Activated CD4-positive, alpha-beta T cell treated with anti-CD3 and anti-CD28 coated beads for 24 hours (primary cell): ENCODE measurements at places on chromosomes 7 and 10.
A peak's percentile ranks its signal among the peaks of the same experiment; 100 is the strongest.

DNA sequence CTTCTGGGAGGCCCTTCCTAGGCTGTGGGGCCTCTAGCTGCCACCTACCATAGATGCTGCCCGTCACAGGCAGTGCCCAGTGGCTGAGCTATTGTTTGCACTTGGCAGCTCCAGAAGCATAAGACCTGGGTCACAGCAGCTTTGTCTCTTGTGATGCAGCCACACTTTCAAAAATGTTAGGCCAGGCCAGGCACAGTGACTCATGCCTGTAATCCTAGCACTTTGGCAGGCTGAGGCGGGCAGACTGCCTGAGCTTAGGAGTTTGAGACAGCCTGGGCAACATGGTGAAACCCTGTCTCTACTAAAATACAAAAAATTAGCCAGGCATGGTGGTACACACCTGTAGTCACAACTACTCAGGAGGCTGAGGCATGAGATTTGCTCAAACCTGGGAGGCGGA is 9.5 kb upstream of the KAZALD1 start:
- no peak for DNase-seq

GRCh38 chr7:38215115-38215514 is 37.1 kb downstream of the STARD3NL start:
- DNase-seq: no peak

DNA sequence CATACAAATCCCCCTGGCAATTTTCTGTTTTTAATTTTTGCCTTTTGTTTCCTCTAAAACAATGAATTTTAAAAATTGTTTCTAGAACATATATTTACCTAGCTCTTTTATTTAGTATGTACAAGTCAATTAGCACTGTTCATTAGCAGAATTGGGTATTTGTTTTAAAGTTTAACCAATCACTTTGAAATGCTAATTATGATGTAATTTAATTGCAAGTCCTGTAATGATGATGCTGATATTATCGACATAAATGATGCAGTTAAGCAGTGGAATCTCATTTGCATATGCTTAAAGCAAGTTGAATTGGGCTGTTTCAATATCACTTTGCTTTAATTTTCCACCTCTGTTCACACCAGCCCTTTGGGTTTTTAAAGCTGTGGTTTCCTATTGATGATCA is 2.7 kb downstream of the FOXP2 start:
- no peak for DNase-seq

GRCh38 chr7:4108951-4109350 is 573.1 kb upstream of the FOXK1 start:
- DNase-seq: no peak

GRCh38 chr7:141649137-141649864 is 52.7 kb downstream of the DENND11 start:
- no peak for DNase-seq

- DNase-seq: no peak
Observed at GRCh38 chr7:140342727-140343514, 55.4 kb downstream of the SLC37A3 start.

DNA sequence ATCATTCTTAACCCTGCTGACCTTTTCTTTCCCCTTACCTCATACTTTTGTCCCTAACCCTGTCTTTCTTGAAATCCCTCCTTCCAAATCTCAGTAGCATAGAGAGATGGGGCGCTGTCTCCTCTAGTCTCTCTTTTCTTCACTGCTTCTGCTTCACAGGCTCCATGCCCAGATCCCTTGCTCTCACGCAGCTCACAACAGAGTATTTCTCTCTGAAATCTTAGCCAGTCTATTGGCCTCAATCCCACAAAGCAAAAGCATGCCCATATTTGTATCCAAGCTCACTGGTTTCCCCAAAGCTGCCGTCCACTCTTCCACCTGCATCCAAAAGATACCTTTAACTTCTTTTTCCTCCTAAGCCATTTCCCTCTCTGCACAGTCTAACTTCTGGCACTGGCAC is 526.8 kb downstream of the PLXDC2 start:
- no peak for DNase-seq

DNA sequence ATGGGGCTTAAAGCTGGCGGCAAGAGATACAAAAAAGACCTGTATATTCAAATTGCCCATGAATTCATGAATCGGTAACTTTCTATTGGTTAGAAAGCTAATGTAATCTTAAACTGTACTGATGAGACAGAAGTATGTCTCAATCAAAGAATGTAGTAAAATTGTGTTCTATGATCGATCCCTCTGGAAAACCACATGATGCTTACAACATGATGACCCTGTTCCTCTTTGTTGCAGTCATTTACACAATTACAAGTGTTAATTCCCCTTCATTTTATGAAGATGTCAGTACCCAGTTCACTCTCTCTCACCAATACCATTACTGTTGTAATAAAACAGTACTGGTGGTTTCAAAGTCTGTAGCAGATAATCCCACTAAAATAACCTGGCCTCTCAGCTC is 10.1 kb downstream of the KIF5B start:
- no peak for DNase-seq

DNA sequence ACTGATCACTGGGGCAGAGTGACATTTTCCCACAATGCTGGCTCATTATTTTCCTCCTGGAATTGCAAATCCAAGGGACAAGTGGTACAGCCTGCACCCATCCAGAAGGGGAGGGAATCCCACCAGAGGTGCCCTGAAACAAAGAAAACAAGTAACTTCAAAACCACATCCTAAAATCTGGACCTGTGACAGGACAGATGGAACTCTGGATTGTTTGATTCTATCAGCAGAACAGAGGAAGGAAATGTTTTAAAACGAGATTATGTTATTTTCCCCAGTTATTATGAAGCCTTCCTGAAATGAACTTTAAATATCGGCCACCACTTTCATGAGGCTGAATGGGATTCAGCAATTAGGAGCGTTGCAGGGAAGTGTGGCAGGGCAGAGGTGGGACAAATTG is 62.2 kb upstream of the ECHDC3 start:
- no peak for DNase-seq

- DNase-seq: no peak
Observed at GRCh38 chr10:95485056-95485844, 75.9 kb downstream of the SORBS1 start.

- DNase-seq: no peak
Observed at GRCh38 chr7:158391141-158391540, 196.5 kb downstream of the PTPRN2 start.

DNA sequence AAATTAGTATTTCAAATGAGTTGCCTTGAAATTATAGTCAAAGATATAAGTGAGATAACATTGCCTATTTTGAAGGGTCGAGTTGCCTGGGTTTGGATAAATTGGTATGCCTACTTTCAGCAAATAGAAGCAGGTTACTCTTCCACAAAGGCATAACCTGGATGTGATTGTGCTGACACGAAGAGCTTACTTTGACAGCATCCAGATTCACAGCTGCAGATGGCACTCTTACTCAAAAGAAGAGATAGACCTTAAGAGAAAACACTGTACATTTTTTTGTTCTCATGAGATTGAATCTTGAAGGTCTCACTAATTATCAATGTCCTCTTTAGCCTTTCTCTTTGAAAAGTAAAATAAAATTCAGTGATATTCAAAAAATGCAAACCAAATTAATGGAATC is 1338.7 kb downstream of the REEP3 start:
- DNase-seq: no peak

- DNase-seq: no peak
Observed at GRCh38 chr7:15123901-15124300, 221.3 kb upstream of the DGKB start.

DNA sequence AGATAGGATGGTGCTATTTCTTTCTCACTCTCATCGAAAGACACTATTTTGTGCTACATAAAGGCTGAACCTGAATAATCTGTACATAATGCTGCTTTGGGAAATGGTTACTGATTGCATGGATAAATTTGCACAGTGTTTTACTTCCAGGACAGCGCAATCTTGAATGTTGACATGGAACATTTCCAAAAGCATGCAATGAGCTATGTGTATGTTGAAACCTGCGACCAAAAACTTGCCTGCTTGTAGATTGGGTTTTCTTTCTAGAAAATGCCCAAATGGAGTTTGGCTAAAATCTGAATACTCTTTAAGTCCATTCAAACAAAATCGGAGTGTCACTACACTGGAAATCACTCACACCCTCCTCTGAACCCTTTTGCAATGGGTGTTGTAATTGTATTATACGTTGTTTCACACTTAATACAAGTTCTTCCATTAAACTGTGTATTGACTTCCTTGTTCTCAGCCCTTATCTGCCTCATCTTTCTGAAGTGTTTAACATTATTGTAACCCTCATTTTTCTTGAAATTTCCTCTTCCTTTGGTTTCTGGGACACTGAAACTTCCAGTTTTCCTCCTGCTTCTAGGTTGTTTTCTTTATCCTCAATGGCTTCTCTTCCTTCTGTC is 73.7 kb upstream of the CAPZA2 start:
- DNase-seq: no peak

DNA sequence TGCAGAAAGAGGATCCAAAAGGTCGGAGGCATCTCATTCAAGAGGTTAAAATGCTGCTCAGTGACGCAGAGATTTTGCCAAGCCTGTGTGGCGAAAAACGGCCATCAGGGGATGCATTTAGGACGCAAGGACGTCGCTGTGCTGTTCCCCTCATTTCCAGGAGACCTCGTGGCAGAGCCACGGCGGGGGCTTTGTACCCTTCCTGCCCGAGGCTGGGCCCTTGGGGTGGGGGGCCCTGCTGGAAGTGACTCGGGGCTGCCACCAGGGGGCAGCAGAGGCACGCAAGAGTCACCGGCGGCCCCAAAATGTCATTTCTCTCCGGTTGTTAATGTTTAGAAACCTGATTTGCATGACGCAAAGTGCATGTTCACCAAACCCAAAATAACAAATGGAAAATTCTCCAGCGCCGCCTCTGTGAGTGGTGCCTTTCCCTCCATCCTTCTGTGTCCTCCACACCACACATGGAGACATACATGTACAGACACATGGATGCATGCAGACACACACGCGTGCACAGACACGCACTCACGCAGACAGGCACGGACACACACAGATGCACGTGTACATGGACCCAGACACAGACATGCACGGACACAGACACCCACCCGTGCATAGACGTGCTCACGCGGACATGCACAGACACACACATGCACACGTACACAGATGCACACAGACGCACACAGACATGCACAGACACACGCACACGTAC is 51.0 kb upstream of the NKX6-2 start:
- peak; percentile 7 for DNase-seq

DNA sequence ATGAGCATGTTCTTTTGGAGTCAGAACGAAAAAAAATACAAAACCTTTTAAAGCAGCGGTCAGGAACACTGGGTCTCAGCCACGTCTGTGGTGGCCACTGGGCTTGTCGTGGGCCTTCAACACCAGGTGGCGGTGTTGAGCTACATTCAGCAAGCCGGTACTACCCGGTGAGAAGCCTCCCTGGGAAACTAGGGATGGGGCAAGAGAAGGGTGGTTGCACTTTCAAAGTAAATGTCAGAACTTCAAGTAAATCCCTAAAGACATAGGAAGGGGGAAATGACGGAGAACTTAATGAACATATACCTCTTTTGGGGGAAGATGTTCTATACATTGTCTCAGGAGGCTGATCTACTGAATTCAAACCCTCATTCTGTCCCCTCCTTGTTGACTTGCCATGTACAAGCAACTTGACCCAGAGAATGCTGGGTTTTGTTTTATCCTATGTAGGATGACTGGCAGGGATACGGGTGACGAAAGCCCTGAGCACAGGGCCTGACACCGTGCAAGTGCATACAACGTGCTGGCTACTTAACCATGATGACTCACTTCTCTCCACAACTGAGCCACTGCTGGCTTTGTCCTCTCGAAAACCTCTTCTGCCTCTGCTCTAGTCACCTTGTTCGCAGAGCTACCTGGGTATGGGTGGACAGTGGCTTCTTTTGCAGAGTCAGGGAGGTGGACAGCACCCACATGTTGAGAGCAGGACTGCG is 49.0 kb upstream of the BAMBI start:
- peak; percentile 60 for DNase-seq

DNA sequence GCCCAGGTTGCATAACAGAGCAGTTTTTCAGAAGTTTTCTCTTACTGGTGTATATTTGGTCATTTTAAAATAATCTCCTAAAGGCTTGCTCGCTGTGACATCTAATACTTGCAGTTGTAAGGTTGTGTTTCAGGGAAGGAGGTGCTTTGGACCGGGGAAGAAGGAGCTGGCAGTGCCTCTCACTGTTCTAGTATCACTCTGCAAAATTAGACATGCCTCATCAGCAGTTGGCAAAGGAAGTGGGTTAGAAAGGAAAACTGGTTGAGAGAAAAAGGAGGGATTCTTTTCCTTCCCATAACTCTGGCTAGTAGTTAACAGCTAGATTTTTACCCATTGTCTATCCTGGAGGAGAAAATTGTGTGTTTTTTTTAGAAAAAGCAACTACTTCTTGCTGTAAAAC is 34.8 kb downstream of the CUL1 start:
- no peak for DNase-seq

DNA sequence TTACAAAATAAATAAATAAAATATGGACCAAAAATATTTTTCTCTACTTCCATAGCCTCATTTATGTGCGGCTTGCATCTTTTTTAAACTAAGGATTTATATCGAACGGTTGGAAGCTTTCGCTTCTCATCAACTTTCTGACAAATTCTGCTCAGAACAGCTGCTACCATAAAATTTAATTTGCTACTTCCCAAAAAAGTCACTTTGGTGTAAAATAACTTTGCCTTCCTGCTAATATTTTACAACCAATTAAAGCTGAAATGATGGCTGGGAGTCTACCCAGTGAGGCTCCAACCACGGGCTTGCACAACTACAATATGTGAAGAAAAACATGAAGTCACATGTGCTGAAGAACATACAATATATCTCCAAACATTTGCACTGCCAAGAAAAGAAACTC is 253.1 kb upstream of the NEBL start:
- DNase-seq: no peak

- no peak for DNase-seq
Observed at GRCh38 chr10:74593470-74593869, 232.9 kb upstream of the KAT6B start.

- DNase-seq: no peak
Observed at GRCh38 chr7:105060923-105061322, 46.9 kb downstream of the KMT2E start.

DNA sequence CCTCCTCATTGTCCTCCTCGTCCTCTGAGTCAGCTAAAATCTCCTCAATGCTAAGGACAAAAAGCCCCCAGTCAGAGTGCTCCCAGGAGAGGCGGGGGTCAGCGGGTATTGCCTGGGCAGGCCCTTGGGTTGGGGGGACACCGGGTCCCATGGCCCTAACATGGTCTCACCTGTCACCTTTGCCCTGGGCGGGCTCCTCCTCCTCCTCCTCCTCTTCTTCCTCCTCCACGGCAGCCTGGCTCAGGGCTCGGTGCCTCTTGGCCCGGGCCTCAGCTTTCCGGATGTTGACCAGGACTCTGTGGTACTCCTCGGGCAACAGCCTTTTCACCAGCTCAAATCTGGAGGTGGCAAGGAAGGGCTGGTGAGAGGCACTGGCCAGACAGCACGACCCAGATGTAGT is 32.0 kb upstream of the FRAT2 start:
- no peak for DNase-seq

DNA sequence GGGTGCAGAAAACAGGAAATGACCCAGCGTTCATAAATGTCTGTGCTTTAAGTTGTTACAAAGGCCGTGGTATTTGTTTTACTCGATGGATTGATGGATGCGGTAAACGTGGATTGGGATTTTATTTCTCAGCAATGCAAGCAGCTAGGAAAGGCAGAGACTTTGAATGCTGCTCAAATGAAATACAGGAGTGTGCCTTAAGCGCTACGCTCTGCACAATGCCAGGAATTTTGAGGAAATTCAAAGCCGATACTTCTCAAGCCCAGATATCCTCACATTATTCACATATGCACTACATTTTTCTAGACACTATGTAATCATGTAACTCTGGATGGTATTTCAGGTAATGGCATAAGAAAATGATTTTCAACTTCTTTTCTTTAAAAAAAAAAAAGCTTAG is 514.3 kb upstream of the ADARB2 start:
- DNase-seq: no peak
